ENCODE measurements at places on chromosomes 5 and 9.

DNA sequence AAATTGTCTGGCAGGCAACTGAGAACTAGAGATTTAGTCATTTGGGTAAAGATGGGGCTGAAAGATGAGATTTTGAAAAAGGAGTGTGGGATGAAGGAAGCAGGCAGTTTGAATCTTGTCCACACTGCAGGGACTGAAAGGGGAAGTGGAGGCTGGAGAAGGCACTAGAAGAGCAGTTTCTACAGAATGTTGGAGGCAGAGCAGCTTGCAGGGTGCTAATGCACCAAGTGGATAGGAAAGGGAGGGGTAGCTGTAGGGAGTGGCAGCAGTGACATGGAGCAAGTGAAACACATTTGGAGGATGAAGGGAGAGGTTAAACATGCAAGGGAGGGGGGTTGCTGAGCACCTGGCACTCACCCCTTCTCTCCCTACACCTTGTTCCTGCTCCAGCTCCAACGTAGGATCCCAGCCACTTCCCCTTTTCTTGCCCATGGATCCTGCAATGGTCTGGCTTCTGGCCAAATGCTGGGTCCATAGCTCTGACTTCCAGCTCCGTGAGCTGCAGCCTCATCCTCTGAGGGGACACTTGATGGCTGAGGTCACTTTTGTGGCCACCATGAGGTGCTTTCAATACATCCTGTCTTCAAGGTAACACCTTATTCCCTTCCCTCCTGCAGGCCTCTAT is 30.0 kb upstream of the FGD3 start:
- no peak for ATAC-seq

DNA sequence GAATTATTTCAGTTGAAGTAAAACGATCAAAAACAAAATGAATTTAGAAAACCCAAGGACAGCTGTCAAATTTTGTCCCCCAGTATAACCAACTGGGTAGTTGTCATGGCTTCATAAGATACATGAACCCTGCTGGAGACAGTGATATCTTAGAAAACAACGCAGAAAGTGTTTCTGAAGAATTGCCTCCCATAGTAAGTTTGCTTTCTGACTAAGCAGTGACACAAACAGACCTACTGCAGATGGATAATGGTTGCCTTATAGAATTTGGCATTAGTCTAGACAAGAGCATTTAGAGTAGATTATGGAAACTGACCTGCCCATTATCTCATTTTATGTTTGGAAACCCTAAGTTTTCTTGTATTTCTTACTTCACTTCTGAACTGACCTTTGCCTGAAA is 187.7 kb upstream of the KCNN2 start:
- no peak for ATAC-seq

- ATAC-seq = peak; percentile 26
These were observed 27.1 kb upstream of the ZBTB43 start for GRCh38 chr9:126777733-126778132.

- ATAC-seq = peak; percentile 60
These were observed 9.7 kb upstream of the PSMD5 start for GRCh38 chr9:120852240-120853010.

GRCh38 chr5:36948041-36948440 is 71.5 kb downstream of the NIPBL start:
- no peak for ATAC-seq

Data from motor neuron (in vitro differentiated cells).